ENCODE measurements at places on chromosomes 12 and 14.

GRCh38 chr14:38209572-38210557, 2.2 kb downstream of the SSTR1 start:
- no peak for DNase-seq

DNA sequence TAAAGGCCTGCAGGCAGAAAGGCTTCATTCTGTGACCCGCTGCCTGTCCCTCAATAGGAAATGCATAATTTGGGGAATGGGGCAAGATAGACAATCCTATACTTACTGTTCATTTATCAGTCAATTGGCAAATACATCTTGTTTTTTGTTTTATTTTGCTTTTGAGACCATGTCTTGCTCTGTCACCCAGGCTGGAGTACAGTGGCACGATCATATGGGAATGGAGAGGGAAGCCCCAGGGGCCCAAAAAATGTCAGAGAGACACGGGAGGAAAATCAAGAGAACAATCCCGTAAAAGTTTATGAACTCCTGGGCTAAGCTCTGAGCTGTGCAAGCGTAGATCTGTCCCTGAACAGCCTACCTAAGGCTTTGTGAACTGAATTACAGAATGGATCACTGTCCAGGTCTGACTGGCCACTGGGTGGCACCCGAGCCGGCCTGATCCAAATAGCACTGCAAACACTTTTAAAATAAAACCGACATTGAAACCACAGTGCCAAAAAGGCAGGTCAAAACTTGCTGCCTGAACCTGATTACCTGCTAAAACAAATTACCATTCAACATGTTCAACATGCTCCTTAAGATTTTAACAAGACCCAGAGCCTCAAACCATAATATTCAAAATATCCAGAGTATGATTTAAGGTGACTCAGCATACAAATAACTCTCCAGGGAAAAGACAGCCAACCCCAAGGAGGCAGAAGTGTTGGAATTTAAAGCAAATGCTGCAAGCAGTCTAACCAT, 11.8 kb downstream of the COPS7A start:
- no peak for DNase-seq

DNA sequence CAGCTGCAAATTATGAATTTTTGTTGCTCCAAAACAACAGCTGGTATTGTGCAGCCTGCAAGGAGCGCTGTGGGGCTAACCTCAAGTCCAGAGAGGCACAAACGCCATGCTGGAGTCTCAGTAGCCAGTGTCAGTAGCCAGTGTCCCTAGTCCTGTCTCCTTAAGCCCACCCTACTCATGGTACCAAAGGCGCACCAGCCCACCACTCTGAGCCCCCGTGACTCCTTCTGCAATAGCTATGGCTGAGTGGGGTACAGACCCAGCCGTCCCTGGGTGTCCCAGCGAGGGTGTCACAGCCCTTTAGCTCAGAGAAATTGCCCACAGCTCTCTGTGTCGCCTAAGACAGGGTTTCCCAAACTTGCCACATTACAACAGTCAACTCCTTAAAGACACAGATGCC, 65.2 kb downstream of the ARL6IP4 start:
- DNase-seq, result no peak

GRCh38 chr12:64004641-64005040, 160.1 kb downstream of the SRGAP1 start:
- no peak for DNase-seq

DNA sequence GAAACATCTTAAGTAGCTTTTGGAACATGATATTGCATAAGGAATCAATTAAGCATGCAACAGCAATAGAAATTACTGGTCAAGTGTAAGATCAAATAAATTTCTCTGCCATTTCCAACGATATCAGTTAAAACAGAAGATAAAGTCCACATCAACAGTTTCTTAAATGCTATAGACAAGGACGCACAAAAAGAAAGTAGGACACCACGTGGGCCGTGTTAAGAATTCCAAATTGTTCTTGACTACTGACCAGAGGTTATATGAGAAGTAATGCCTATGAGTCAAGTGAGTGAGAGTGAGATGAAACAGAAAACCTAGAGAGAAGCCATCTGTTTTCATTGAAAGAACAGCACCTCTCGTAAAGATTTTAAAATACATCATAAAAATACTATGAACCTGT, 318.2 kb downstream of the TMEM117 start:
- no peak for DNase-seq

DNA sequence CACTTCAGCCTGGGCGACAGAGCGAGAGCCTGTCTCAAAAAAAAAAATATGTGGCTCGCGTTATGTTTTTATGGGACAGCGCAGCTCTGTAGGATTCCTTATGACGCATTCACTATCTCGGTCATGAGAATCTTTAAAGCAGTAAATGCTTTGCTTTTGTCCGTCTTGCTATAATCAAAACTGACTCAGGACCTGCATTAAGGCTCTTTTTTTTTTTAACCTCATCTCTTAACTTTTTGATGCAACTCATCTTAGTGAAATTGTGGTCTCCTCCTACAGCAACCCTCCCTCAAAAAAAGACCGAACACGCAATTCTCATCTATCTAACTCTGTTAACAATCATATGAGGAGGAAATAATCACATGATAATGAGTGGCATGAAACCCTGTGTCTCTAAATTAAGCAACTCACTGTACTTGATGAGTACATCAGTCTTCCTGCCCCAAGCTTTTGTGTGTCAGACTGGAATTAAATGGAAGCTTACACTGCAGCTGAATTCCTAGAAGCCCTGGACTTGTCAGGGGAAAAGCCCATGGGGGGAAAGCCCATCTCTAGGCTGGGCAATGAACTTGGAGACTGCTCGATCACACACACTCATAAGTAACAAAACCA, 4.3 kb downstream of the P2RX4 start:
- DNase-seq, result peak; percentile 18

DNA sequence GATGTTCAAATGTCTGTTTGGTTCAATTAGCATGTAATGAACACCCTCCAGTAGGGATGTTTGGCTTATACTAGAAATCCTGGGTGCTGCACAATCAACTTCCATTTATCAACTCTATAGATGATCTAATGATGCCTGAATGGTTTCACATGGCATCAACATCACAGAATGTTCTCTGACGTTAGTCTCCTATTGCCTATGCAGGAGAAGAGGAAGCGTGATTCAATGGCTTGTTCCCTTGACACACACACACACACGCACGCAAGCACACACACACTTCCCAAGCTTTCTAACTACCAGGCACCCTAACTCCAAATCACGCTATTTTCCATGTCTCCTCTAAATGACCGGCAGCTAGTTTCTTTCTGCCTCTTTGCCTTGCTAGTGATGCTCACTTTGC, 49.3 kb downstream of the PKP2 start:
- DNase-seq, result no peak

GRCh38 chr12:125243811-125244210, 178.6 kb downstream of the AACS start:
- no peak for DNase-seq

- DNase-seq, result no peak
Observed at GRCh38 chr12:88624911-88625310, 44.6 kb upstream of the KITLG start.

DNA sequence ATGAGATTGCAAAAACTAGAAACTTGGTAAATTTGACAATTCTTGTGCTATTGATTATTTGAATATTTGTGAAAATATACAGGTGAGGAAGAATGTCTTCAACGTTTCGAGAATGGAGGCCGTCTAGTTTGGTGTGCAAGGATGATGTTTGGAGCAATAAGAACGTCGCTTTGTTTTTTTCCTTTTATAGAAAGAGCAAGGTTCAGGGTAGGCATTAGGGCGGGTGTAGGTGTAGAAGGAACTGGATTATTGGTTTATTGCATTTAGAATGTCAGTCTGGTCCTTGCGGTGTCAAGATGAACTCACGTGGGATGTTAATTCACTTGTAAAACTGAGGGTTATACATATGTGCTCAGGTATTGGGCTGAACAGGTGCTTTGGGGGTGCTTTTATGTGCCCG, 1.1 kb downstream of the RPS26 start:
- no peak for DNase-seq

DNA sequence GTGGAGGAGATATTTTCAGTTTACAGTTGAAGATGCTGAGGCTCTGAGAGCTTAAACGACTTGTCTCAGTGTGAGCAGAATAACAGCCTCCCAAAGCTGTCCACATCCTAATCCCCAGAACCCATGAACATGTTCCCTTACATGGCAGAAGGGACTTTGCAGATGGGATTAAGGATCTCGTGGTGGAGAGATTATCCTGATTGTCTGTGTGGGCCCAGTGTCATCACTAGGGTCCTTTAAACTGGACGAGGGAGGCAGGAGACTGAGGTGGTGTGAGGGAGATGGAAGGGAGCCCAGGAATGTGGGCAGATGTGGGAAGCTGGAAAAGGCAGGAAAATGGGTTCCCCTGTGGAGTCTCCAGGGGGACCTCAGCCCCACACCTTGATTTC, 9.6 kb upstream of the KRT80 start:
- DNase-seq, result no peak

DNA sequence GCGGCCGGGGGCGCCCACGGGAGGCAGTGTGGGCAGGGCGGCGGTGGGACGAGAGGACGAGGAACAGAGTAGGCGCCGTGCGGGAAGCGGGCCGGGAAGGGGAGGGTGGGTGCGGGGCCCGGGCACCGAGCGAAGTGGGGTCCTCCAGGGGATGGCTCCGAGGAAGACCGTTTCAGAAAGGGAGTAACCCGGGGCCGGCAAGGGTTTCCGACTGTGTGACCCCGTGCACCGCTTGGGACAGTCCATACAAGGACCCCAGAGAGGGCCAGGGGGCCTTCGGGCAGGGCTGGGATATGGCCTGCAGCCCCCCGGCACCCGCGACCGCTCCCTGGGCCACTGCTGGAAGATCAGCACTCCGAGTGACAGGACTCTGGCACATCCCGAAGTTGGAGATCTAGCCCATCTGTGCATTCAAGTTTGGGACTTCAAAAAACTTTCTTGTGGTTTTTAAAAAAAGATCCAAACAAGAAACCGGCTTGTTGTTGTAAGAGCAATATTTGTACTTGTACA, 448 bp downstream of the TSPAN9 start:
- DNase-seq, result no peak

DNA sequence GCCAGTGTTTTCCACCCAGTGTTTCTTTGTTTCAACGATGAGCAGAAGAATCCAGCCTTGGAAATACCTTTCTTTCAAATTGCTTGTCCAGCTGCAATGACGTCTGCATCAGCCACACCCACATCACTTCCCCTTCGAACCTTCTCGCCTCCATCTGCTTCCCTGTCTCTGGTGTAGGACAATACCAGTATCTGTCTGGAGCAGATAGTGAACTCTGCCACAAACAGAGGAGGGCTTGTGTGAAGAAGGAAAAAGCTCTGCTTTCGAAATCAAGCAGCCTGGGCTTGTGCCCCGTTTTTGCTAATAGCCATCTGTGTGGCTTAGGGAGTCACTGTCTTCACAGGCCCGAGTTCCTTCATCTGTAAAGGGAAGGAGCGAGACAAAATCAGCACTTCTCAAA, 415.4 kb downstream of the ZFP36L1 start:
- DNase-seq, result no peak

GRCh38 chr14:65751510-65751909, 339.0 kb downstream of the FUT8 start:
- no peak for DNase-seq

- DNase-seq, result peak; percentile 28
Observed at GRCh38 chr12:53097564-53098353, at the start of gene IGFBP6. Gene IGFBP6, plus strand, starts transcription at chr12:53097667. Its CDS starts 51 bp downstream, at chr12:53097718.

DNA sequence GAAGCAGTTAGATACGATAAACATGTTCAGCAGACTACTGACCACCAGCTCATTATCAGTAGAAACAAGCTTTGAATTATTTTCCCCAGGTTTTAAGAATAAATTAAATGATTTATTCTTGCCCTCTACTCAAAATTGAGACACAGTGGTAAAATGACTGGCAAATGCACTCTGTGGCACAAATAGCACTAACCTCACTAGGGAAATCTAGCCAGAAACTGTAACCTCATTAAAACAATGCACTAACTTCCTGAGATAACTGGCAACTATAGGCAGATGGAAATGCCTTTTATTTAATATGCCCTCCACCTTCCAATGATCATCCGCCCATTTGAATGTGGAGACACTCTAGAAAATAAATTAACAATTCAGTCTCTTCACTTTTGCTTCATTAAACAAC, 33.2 kb downstream of the CPNE8 start:
- no peak for DNase-seq

DNA sequence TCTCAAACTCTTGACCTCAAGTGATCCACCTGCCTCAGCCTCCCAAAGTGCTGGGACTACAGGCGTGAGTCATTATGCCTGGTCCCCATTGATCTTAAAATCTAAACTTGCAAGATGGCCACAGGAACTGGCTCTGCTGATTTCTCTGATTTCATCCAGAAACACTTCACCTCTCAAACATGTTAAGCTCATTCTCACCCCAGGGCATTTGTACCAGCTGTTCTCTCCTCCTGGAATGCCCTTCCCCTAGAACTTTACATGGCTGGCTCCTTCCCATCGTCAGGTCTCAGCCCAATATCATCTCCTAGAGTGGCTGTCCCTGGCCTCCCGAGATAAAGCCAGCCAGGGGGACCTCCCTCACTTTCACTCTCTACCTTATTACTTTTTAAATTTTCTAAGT, 5.3 kb upstream of the LRTM2 start:
- DNase-seq, result no peak

- no peak for DNase-seq
Observed at GRCh38 chr12:108964371-108965352, 56.2 kb downstream of the SVOP start.

DNA sequence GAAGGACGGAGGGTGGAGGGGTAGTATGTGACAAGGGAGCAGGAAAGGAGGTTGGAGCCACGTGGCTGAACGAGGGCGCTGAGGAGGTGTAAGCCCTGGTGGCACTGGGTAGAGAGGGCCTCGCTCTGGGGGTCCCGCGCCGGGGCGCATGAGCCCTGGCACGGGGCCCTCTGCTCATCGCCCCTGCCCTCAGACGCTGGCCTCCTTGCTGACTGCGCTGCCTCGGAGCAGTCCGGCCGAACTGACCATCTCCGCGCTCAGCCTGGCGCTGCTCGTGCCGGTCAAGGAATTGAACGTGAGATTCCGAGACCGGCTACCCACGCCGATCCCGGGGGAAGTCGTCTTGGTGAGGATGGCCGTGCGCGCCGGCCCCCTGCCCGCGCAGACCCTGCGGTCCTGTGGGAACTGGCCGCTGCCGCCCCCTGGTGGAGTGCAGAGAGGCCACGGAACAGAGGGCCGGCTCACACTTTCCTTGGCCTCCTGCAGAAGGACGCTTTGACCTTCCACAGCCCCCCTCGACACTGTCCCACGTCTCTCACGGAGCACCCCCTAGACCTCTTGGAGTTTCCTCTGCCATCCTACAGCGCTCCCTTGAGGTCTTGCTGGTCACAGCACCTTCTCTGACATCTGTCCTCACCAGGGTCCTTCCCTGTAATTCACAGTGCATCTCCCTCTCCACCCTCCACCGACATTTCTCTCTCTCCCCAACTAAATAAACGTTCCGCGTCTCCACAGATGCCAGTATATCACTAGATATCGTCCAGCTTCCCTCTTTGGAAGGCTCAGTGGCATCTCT, 10.5 kb downstream of the ARHGEF25 start:
- DNase-seq, result peak; percentile 35

- DNase-seq, result no peak
Observed at GRCh38 chr14:50501642-50502041, 30.7 kb downstream of the MAP4K5 start.

GRCh38 chr12:94535510-94535921, 75.8 kb upstream of the CEP83 start:
- DNase-seq, result no peak
